PC-9 (cell line): ENCODE measurements at places on chromosomes 4 and X. TPM values are rescaled to one million over a fixed set of nuclear protein-coding genes. Genes with fewer than 3 reads are reported as not detected.

The HSFX3 gene
- not detected in 2 replicates for total RNA-seq

The XAGE3 gene
- total RNA-seq = not detected in 2 replicates

The CENPVL1 gene
- not detected in 2 replicates for total RNA-seq

The BCLAF3 gene
- total RNA-seq = 6.7 and 7.9 TPM in 2 replicates

The DUX4 gene
- total RNA-seq = not detected in 2 replicates

The IBSP gene
- not detected in 2 replicates for total RNA-seq

The PDE5A gene
- 7.9 and 8.5 TPM in 2 replicates for total RNA-seq

The ARHGEF38 gene
- 0.15 TPM in 1 of 2 replicates, not detected in the other for total RNA-seq

The F9 gene
- total RNA-seq = not detected in 2 replicates

The FHDC1 gene
- 16.8 and 17.4 TPM in 2 replicates for total RNA-seq

The NAA11 gene
- total RNA-seq = not detected in 2 replicates

The SLC10A7 gene
- 4.8 and 11.4 TPM in 2 replicates for total RNA-seq

The CHST7 gene
- 0.94 and 1.1 TPM in 2 replicates for total RNA-seq

The CTAG2 gene
- not detected in 2 replicates for total RNA-seq

The DIPK2B gene
- total RNA-seq = not detected in 2 replicates

DNA sequence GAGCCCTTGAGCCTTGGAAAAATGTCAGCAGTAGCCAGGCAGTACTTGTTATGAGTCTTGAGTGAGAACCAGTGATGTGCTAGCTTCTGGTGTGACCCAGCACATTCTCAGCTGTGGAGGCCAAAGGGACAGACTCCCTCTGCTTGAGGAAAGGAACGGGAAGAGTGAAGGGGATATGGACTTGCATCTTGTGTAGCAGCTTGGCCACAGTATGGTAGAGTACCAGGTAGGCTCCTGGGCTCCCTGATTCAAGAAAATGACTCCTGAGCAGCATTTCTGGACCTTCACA lies 1601.9 kb upstream of the ADGRL3 start:
- no peak for DNase-seq

- DNase-seq = no peak
These were observed 144.1 kb downstream of the SOWAHB start for GRCh38 chr4:76753814-76754213.

- DNase-seq = no peak
These were observed 366.1 kb downstream of the FBXO8 start for GRCh38 chr4:173917255-173917960.

GRCh38 chrX:40298572-40299479 lies 201.1 kb upstream of the BCOR start:
- no peak for DNase-seq

DNA sequence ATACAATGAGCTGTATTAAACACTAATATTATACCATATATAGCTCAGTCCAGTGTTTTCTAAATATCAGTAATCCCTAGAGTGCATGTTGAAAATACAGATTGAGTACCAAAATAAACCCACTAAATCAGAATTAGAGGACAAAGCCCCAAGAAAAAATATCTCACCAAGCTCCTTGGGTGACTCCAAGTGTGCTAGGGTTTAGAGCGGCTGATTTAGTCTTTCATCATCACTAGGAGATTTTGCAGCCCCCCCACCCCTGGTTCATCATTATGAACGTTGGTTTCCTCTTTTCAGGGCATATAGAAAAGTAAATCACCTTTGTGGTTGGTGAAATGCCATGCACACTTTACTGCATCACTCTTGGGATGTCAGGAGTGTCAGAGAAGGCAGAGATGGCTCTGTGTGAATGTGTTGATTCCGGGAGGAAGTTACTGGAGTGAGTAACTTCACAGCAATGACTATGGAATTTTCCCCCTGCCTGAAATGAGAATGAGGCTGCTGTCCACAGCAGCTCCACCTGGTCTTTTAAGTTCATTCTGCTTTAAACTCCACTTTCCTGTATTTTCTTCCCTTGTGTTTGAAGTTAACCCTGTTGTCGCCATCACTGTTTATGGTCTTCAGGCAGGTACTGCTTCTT lies 25.2 kb upstream of the ANAPC4 start:
- no peak for DNase-seq

- DNase-seq = no peak
These were observed 31.8 kb upstream of the ERVMER34-1 start for GRCh38 chr4:52783069-52783468.

GRCh38 chr4:65096630-65097029 lies 573.7 kb downstream of the EPHA5 start:
- DNase-seq = no peak

GRCh38 chr4:145909281-145909715 lies 29.3 kb downstream of the ZNF827 start:
- DNase-seq = peak; percentile 85

DNA sequence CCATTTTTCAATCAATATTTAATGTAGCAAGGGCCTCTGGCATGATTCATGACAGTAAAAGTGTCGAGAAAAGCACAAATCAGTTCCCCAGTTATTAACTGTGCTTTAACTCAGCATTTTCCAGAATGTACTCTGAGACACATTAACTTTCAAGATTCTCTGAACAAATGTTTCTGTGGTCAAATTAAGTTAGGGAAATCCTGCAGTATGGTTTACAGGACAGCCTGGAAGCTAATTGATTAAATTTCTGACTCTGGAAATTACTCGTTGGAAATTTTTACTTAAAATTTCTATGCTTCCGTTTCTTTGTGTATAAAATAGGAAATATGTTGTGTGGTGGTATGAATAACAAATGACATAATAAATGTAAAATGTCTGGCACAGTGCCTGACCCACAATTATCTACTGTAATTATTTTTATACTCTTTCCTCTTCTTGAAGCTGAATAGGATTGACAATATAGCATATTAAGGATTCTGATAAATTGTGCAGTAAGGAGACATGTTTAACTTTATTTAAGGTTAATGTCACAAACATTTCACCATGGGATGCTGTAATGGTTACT lies 33.7 kb downstream of the STK32B start:
- no peak for DNase-seq

GRCh38 chr4:69994782-69995181 lies 984 bp upstream of the STATH start:
- no peak for DNase-seq

GRCh38 chr4:32768664-32769389 lies 2048.7 kb downstream of the PCDH7 start:
- no peak for DNase-seq

DNA sequence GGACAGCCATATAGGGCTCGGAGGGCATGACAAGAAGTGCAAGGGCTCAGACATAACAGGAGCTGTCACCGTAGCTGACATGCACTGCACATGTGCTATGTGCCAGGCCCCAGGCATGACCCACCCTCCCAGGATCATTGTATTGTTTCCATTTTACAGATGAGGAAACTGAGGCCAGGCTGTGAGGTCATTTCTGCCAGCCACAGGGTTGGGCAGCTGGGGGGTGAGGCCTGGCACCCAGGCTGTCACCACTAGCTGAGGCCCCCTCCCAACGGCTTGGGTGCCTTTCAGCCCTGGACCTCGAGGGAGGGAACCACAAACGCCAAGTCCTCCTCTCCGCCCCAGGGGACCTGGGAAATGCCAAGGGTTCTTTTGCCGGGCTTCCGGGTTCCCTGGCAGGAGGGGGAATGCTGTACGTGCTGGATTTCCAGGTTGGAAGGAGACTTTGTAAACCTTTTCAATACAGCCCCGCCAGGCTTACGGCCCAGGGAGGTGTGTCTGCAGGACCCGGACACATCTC lies 12.6 kb downstream of the TREX2 start:
- no peak for DNase-seq

DNA sequence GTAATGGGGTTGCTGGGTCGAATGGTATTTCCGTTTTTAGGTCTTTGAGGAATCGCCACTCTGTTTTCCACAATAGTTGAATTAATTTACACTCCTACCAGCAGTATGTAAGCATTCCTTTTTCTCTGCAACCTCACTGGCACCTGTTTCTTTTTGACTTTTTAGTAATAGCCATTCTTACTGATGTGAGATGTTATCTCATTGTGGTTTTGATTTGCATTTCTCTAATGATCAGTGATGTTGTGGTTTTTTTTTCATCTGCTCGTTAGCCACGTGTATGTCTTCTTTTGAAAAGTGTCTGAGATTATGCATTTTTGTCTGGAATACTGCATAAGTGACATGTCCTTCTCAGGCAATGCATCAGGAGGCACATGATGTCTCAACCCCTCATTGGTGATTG lies 28.8 kb downstream of the REPS2 start:
- no peak for DNase-seq

DNA sequence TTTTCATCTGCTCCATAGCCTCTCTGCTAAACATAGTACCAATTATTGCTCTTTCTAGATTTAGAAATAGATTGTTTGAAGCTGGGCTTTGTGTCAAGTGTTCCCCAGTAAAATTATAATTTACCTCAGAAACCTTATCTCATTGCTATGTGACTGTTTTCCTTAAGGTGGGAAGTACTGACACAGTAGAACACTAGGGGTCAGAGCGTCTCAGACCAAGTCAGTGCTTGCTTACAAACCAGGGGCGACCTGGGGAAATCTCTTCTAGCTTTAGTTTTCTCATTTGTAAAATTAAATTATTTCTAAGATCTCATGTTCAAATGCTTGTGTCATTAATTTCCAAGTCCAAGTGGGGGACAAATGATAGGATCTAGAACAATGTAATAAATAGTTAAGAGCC lies 360.4 kb downstream of the RAPGEF2 start:
- DNase-seq = no peak

DNA sequence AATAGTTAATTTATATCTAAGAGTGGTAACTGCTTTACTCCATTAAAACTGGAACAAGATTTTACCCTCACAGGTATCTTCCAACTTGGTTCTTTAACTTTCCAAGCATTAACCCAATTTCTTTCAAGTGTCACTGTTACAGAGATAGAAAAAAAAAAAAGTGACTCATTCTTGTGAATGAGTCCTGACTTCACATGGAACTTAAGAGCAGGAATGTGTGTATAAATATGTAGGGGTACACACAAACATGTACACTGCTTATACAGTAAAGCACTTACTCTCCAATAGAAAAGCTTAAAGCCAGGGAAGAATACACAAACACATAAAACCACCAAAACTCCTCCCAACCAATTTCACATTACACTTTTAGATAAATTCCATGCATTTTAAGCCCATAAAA lies 38.8 kb downstream of the TAPT1 start:
- no peak for DNase-seq

GRCh38 chr4:110633358-110634341 lies 10.8 kb upstream of the PITX2 start:
- DNase-seq = no peak

- DNase-seq = no peak
These were observed 3.1 kb upstream of the TDO2 start for GRCh38 chr4:155900381-155900780.

DNA sequence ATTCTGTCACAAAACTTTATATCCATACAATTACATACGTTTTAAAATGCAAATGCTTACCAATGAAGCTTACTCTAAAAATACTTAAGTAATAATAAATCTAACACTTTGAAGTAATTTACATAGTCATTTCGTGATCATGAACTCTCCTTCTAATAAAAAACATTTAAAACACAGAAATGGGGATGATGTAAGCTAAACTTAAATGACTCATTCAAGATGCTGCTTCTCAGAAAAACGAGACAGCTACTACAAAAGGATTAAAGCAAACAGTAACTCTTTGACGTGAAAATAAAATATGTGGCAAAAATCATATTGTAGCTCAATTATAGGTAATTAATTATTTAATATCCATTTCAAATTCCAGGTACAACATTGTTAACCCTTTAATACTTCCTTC lies 148.7 kb downstream of the FGF16 start:
- no peak for DNase-seq

DNA sequence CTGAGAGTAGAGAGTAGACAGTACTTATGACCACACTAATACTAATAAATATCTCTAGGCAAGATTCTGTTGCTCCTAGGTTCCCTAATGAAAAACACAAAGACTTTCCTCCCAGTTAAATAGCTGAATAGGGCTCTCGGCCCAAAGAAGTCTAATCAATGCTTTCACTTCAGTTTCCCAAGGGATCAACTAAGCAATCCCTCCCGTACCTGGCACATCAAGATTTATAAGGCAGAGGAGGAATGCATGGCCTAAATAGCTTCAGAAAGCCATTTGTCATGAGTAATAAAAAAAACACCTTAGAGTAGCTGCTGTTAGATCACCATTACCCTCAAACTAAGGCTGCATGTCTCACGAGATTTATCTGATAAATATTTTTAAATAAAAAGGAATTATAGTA lies 56.8 kb upstream of the EXOC1L start:
- DNase-seq = no peak

- no peak for DNase-seq
These were observed 17.7 kb downstream of the NEK1 start for GRCh38 chr4:169594560-169595195.

GRCh38 chr4:53929955-53930798 lies 134.2 kb downstream of the CHIC2 start:
- DNase-seq = peak; percentile 47

DNA sequence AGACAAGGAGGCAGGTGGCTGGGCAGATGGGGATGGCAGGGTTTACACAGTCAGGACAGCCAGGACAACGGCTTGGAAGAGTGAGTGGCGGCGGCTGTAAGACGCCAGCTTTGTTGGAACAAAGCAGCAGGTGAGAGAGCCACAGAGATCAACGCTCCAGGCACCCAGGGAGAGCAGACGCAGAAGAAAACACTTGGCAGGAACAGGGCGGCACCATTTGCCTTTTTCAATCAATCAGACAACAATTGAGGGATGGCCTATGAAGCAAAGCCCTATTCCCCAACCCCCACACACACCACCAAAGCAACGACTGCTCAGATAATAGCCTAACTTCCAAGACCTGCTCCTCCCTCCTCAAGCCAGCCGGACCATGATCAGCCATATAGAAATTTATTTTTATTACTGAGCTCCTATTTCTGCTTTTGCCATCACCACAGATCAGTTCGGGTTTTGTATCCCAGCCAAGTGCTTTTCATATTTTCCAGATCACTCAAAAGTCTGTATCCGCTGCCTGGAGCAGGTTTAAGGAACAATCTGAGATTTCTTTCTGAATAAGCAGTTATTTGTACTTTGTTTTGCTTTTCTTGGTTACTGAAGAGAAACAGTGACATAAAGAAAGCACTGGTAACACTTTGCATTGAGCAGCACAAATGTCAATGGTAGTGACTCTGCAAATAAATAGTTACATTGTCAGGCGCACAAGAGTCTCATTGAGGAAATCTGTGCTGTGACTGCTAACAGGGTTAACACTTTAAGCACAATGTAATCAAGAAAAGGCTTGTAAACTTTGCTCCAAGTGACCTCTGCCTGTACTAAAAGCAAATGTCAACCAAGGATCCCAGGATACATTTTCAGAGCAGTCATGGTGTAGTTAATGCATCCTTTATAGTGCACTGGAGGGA lies 81.8 kb upstream of the RBPJ start:
- DNase-seq = no peak

- DNase-seq = no peak
These were observed 62.9 kb downstream of the TMEM165 start for GRCh38 chr4:55458611-55459010.

GRCh38 chr4:47899639-47900038 lies 14.7 kb downstream of the NFXL1 start:
- no peak for DNase-seq

DNA sequence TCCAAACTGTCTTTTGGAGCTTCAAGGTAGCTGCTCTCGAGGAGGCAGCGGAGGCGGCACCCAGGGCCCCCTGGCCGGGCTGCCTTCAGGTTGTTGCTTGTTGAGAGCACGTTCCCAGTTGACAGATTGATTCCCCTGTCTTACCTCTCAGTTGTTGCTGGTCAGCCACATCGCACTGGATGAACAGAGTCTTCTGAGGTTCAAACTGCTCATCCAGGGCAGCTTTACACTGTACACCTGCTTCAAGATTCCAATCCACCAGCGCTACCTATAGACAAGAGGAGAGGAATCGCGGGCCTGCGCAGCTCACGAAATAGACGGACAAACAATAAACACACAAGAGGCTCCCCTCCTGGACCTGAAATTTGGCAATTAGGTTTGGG lies 497 bp downstream of the HPGD start:
- DNase-seq = no peak
